ENCODE measurements at places on chromosomes 5 and 9.

GRCh38 chr9:89460551-89460950 lies 37.4 kb downstream of the SEMA4D start:
- DNase-seq, result no peak

- no peak for DNase-seq
These were observed 88.4 kb upstream of the GPBP1 start for GRCh38 chr5:57085306-57086081.

DNA sequence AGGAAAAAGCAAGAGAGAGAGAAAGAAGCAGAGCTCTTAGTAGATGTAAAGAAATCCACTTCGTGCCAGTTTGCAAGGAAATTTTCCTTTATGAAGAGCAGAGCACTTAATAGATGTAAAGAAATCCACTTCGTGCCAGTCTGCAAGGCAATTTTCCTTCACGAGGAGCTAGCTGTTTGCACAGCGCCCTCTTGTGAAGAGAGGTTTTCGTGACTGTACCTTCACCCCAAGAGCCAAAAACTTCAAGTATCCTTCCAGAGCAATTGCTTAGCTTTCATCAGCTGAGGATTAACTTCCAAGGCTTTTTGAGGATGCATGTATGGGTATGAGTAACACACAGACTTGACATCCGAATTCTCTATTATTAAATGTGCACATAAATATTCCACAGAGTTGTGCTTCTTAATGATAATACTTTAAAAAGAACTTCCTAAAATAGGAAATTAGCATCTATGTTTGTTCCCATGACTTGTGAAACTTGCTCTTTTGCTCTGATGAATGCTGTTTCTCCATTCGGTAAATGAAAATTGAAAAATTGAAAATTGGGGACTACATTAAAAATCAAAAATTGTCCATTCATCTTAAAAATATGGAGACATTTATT lies 525.6 kb downstream of the PDE4D start:
- peak; percentile 70 for DNase-seq

DNA sequence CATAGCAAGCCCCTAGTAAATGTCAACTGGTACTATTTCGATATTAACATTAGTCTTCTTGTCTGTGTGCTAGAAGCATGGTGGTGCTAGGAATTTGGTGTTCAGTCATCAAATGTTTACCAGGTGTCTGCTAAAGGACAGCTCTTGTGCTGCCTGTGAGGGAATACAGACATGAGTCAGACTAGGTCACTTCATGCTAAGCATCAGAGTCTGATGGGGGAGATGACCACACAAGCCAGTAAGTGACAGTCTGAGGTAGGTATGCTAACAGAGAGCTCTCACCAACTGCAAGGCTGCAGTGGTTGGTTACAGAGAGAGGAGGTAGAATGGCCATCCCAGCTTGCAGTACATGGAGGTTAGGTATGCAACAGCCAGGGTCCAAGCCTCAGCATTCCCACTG lies 320.9 kb downstream of the CDK5RAP2 start:
- DNase-seq, result no peak

DNA sequence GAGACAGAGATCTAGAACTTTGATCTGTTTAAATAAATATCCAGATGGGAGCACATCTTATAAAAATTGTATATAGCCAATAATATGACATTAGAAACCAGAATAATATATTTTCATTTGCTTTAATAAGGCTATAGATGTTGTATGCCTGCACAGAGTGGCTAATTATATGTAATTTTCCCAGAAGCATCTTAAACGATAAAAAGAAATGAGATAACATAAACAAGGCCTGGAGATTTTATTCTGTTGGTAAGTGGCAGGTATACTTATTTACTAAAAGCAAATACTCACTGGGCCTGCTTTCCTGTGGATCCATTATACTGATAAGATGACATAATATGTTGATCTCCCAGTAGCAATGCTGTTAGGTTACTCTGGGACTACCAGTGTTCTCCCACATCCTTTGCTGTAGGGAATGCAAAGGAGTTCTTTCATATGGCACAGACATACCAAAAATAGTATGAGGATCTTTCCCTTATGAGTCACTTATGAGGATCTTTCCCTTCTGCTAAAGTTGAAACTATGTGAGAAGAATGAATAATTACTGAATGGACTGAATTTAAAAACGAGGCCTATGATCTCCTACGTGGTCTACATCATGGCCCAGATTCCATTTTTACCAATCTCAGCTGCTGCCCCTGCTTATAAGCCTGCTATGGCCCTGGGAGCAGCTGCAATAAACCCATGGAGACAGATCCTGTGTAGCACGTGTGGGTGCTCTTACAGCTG lies 112.1 kb downstream of the NUDT12 start:
- DNase-seq, result no peak

- peak; percentile 34 for DNase-seq
These were observed 50.9 kb upstream of the CEMIP2 start for GRCh38 chr9:71819115-71819739.

GRCh38 chr9:85729882-85730281 lies 11.9 kb downstream of the AGTPBP1 start:
- DNase-seq, result no peak

DNA sequence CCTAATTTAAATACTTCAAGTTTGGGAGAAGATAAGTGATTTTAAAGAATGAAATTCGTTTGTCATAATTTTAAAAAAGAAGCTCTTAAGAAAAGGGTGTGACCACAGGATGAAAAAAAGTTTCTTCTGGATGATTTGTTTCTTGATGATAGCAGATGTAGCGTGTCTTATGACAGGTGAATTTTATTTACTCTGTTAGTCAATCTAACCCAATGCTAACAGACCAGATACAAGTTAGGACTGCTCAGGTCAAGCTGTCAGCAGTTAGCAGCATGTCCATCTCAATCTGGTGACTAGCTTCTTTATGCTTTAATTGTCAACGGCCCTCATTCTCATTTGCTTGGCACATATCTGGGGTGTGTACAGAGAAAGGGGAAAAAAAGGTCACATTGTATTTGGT lies 456.0 kb downstream of the BNC2 start:
- no peak for DNase-seq

- peak; percentile 75 for DNase-seq
These were observed 63.7 kb upstream of the PPP2CA start for GRCh38 chr5:134289509-134290113.

- no peak for DNase-seq
These were observed 139.8 kb upstream of the SMARCA2 start for GRCh38 chr9:1875251-1875851.

- peak; percentile 35 for DNase-seq
These were observed 231.6 kb downstream of the SLF1 start for GRCh38 chr5:94849821-94850736.

DNA sequence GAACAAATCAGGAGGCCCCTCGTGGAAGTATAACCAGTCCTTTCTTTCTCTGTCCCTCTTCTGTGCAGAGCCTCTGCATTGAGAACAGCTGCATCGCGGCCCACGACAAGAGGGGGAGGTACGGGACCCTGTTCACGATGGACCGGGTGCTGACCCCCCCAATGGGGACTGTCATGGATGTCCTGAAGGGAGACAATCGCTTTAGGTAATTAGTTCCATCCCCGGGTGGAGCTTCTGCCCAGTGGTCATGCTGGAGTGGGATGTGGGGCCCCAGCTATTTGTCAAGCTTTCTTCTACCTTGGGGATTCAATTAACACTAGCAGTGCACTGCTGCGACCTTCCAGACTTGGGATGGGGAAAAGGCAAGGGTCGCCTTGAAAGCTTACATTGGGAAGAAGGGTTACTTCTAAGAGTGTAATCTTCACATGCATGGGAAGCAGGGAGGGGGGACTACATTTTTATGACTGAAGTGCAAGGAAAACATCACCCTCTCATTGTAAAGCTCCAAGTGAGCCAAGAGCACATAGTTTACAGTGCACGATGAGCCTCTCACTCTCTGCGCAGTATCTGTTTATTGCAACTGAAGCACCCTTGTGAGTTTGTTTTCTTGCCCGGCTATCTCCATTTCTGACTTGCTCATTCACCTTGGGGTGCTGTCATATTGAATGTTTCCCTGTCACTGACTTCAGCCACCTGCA lies 27.0 kb downstream of the TGFBI start:
- DNase-seq, result no peak

GRCh38 chr9:98634685-98635336 lies 73.9 kb downstream of the GABBR2 start:
- no peak for DNase-seq

GRCh38 chr5:113900816-113901215 lies 387.3 kb downstream of the YTHDC2 start:
- DNase-seq, result no peak

- DNase-seq, result no peak
These were observed 10.3 kb upstream of the ANKHD1 start for GRCh38 chr5:140391312-140391711.

GRCh38 chr9:113601656-113602055 lies 138.1 kb downstream of the RGS3 start:
- DNase-seq, result no peak

- no peak for DNase-seq
These were observed 14.2 kb downstream of the CCDC180 start for GRCh38 chr9:97321691-97322090.

GRCh38 chr5:125181159-125181558 lies 434.7 kb upstream of the ZNF608 start:
- no peak for DNase-seq

DNA sequence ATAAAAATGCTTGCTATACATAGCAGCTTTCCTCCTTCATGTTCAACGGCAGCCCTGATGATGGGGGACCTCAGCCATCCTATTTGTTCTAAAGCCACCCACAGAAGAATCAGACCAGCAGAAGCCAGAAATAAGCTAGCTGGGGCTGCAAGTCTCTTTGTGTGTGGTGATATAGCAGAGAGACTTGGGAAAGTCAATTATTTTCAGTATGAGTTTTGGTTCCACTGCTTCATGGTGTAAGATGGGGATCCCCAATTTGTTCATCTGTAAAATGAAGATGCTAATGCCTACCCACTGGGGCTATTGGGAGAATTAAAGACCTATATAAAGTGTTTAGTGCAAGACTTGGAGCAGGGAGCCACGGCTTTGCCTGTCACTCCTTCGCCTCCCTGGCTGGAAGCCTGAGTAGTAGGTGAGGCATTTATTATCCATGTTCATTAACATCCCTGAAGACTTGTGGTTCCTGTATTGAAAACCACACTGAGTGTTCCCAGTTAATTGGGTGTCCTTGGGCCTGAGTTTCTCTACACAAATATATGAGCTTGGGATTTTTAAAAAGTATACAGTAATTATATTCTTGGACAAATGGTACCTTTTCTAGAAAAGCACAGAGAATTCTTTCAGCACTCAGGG lies 210.1 kb upstream of the SLC24A2 start:
- DNase-seq, result no peak

- no peak for DNase-seq
These were observed 2.7 kb downstream of the CAMLG start for GRCh38 chr5:134741052-134741451.

GRCh38 chr5:21807953-21808352 lies 1045.2 kb downstream of the CDH12 start:
- no peak for DNase-seq

- no peak for DNase-seq
These were observed 13.3 kb downstream of the HSD17B4 start for GRCh38 chr5:119465640-119466039.

DNA sequence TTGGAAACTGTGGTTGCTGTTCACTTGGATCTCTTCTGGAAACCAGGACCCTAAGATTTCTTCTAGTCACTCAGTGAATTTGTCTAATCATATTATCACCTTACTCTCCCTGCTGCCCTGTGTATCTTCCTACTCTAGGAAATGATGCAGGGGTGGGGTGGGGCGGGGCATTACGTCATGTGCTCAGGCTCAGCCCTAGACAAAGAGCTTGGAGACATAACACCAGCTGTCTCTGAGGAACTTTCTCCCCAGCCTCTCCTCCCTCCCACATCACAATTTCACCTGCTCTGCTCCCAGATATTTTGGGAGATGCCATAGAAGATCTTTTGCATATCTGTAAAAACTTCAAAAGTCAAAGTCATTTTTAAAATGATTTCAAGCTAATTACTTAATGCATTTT lies 470.4 kb downstream of the ZSWIM6 start:
- no peak for DNase-seq

- DNase-seq, result no peak
These were observed 445.4 kb downstream of the ANXA1 start for GRCh38 chr9:73597039-73597438.

DNA sequence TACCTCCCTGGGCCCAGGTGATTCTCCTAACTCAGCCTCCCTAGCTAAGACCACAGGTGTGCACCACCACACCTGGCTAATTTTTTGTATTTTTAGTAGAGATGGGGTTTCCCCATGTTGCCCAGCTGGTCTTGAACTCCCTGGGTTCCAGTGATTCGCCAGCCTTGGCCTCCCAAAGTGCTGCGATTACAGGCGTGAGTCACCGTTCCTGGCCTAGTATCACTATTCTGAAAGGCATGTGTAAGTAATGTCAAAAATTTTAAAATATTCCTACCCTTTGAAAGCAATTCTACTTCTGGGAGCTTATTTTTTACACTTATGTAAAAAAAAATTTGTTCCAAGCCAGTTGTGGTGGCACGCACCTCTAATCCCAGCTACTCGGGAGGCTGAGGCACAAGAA lies 27.1 kb upstream of the TLE1 start:
- no peak for DNase-seq

GRCh38 chr5:98941131-98941883 lies 12.5 kb upstream of the CHD1 start:
- no peak for DNase-seq

GRCh38 chr9:4339836-4340560 lies 40.1 kb upstream of the GLIS3 start:
- DNase-seq, result no peak

GRCh38 chr9:551986-552929 lies 289.2 kb upstream of the DMRT1 start:
- no peak for DNase-seq

- no peak for DNase-seq
These were observed 163.9 kb downstream of the ARRDC3 start for GRCh38 chr5:91219091-91219802.

GRCh38 chr5:155148694-155149093 lies 135.1 kb downstream of the KIF4B start:
- DNase-seq, result no peak

- no peak for DNase-seq
These were observed 18.8 kb downstream of the RGS3 start for GRCh38 chr9:113482341-113482740.

DNA sequence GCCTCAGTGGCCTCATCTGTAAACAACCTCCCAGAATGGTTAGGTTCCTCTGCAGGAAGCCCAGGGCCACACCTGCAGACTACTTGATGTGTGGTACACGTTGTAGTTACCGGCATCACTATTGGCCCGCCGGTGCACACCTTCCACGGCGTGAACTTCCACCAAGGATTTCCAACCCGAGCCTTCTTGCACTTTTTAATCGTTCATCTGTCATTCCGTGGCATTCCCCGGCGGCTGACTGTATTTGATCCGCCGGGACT lies 5.3 kb upstream of the TRIM41 start:
- peak; percentile 51 for DNase-seq

DNA sequence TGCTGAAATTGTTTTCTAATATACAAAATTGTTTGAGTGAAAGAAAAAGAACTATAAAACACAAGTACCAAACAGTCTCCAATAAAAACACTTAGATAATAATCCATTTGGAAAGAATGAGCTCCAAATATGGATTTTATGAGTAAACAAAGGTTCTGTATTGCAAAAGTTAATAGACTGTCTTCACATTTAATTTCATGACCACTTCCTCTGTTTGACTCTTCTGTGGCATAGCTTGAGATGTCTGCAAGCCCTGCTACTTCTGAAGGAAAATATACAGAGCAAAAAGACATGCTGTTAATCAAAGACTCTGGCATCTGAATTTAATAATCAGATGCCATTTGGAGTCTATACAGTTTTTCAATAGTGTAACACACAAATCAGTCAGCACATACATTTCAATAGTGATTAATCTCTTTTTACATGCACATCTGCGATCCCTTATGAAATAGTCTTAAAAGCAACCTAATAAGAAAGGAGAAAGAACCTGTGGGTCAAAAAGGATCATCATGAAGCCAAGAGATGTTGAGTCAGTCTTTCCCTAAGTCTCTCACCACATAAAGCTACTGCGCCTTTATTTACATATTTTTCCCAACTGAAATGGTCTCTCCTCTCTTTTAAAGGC lies 165.4 kb upstream of the LHFPL2 start:
- DNase-seq, result no peak

Data from LoVo (cell line).